T-helper 2 cell (primary cell): ENCODE measurements at places on chromosomes 2 and 18.

DNA sequence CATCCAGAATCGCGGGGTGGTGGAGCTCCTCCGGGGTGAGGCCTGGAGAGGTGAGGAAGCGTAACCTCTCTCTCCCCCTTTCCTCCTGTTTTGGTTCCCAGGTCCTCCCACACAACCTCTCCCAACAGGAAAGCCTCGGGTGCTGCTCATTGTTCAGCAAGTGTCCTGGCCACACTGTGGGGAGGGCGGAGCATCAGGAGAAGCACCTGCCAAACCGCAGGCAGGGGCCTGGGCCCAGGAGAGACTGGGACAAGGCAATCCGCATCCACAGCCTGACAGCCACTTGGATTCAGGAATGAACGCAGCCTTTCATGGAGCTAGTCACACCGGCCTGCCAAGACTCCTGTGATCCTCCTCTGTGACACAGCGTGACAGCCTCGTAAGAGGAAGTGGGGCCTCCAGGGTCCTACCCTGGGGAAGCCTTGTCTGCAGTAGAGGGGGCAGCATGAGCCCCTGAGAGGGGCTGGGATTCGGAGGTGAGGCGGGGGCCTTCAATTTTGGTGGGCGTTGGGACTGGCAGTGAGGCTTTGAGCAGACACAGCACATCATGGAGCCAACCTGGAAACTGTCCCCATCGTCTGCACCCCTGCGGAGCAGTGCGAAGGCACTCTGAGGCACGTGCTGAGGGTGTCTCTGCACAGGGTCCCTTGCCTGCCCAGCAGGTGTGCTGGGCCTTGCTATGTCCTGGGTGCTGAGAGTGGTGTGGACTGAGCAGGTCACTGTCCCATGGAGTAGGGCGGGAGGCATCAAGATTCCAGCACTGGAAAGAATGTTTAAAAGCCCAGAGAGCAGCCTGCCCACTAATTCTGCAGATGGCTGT, 62.2 kb downstream of the EDAR start:
- no peak for DNase-seq

DNA sequence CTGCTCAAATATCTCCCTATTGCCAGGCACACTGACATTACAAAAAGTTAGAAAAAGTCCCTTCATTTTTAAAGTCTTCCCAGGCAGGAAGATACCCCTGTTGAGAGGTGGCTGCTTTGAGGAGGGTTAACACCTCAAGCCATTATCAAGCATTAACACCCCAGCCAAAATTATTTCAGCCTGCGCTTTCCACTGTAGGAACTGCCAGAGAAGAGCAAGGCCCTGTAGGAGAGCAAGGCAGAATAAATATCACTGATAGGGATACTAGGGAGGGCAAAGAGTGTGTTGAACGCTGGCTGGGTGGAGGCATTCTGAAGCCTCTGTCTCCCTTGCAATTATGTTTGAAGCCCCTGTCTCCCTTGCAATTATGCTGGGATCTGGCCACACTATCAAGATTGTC, 1020.7 kb upstream of the CELF4 start:
- DNase-seq, result no peak

- no peak for DNase-seq
Observed at GRCh38 chr2:5482929-5483331, 209.3 kb upstream of the SOX11 start.

- no peak for DNase-seq
Observed at GRCh38 chr2:131535526-131535925, 7.8 kb downstream of the CCDC74A start.

GRCh38 chr2:39232141-39232540, 11.6 kb downstream of the CDKL4 start:
- no peak for DNase-seq

GRCh38 chr2:103982691-103983090, 871.2 kb upstream of the POU3F3 start:
- DNase-seq, result no peak

- DNase-seq, result no peak
Observed at GRCh38 chr2:38940746-38941145, 51.1 kb downstream of the ARHGEF33 start.

- DNase-seq, result no peak
Observed at GRCh38 chr2:160479269-160479668, 14.3 kb downstream of the RBMS1 start.

- DNase-seq, result no peak
Observed at GRCh38 chr18:49527631-49528327, 34.1 kb upstream of the LIPG start.

DNA sequence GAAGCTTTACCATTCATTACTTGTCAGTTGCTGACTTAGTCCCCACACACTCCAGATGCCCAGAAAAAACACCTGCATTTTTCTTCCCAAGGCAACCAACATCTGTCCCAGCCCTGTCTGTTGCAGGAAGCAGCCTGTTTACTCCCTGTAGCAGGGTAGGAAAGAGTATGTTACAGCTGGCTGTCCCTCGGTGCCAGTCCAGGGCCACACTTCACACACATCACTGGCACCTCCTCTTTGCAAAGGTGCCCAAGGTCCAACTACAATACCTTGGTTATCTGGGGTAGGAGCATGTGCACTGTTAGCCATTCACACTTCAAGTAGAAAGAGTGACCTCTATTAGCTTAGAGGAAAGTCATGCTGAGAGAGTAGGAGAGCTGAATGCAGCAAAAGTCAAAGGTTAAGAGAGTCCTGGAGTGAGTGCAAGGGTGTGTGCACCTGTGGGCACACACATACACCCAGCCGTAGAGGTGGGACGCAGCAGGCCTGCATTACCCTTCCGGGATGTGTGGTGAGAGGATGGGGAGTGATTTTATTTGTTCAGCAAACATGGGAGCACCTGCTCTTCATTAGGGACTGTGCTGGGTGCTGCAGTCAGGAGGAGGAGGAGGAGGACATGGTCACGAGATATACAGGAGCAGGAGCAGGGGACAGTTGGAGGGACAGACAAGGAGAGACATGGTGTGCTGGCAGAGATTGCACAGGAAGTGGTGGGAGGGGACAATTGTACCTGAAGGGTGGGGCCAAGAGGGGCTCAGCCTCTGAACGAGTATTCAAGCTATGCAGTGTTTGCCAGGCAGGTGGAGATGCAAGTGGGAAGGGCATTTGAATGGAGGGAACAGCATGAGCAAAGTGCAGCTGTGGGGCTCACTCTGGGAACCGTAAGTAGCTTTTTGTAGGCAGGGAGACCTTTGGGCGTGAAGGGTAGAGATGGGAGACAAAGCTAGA, 69.8 kb downstream of the TSN start:
- DNase-seq, result no peak

DNA sequence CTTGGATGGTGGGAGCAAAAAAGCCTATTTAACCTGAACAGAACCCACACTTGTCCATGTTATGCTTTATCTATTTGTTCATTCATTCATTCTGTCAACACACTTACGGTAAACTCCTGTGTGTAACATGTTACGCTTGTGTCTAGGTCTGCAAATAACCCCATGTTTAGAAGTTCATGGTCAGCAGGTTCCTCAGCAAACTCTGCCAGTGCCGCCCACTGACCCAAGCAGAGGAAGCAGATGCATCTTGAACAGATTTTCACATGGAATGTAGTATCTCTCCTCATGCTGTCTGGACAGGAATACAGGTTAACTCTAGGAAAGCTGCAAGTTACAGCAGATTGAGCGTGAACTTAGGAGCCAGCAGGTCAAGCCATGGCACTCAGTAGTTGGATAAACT, 213.7 kb upstream of the COPS8 start:
- DNase-seq, result no peak

- no peak for DNase-seq
Observed at GRCh38 chr2:240876475-240877251, 8.0 kb downstream of the AGXT start.

DNA sequence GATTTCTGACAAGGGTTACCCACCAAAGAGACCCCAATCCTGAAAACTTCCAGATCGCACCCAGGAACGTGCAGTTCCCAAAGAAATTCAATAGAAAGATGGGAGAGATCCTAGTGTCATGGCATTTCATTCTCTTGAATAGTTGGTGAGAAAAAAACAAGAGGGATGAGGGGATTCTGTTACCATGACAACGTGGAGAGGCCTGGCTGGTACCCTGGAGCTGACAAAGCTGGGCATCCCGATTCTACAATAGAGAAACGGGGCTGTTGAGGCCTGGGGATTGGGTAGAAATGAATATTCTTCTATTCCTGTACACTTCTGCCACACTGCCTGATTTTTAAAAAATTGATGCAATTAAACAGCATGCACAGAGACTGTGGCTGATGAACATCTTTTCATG, 41.0 kb downstream of the POLE4 start:
- DNase-seq, result no peak

GRCh38 chr18:6056171-6056910, 161.0 kb upstream of the TMEM200C start:
- DNase-seq, result peak; percentile 70

GRCh38 chr18:944440-944839, 39.8 kb downstream of the ADCYAP1 start:
- DNase-seq, result no peak

GRCh38 chr2:150955231-150955630, 306.4 kb downstream of the RBM43 start:
- no peak for DNase-seq

- no peak for DNase-seq
Observed at GRCh38 chr2:86543793-86544192, 19.4 kb downstream of the CHMP3 start.

- DNase-seq, result no peak
Observed at GRCh38 chr2:23588106-23588505, 203.1 kb downstream of the KLHL29 start.

GRCh38 chr2:88377641-88377991, 74.9 kb downstream of the FOXI3 start:
- no peak for DNase-seq

DNA sequence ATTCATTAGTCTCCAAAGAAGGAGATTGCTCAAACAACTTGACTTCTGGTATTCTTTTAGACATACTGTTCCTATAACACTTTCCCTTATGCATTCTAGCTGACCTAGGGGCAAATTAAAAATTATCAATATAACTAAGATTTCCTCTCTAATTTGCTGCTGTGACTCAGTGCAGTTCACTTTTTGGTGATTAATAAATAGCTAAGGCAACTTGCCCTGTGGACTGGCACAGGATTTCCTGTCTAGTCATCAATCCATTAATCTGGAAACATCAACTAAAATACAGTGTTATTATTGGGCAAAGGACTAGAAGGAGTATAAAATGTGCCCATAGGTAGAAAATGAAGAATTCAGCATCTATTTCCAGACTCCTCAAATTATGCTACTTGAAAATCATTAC, 83.5 kb upstream of the SERPINE2 start:
- DNase-seq, result no peak

GRCh38 chr18:68244786-68245185, 470.1 kb downstream of the TMX3 start:
- DNase-seq, result no peak

DNA sequence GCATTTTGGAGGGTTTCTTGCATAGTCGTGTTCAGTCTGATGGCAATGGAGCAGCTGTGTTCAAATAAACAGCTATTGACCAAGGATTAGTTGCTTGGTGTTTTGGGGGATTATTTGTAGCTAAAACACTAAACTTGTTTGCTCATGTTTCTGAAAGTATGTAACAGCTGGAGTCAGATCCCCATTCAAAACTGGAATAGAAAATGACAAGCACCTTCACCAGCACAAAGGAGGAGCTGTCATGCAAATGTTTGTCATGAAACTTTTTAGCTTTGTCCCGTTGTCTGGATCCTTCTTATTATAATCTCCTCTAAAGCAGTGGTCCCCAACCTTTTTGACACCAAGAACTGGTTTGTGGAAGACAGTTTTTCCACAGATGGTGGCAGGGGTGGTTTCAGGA, 96.9 kb upstream of the ZNF236 start:
- no peak for DNase-seq

DNA sequence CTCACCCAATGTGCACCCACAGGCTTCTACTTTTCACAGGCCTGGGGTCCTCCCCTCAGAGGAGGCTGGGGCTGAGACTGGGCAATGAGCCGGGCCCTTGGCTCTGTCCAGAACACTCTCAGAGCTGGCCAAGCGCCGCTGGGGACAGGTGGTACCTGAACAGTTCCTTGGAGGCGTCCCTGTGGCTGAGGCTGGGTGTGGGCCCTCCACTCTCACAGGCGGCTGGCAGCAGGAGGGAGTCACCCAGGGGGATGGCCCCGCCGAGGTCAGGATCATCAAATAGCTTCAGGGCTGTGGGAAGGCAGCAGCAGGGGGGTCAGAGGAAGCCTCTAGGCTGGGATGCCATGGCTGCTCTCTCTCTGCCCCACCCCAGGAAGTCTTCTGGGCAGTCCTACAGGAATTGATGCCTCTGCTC, 27.1 kb downstream of the HS1BP3 start:
- DNase-seq, result no peak
